ENCODE measurements at places on chromosomes 16 and 17.

GRCh38 chr16:75477680-75478473 is 13.4 kb upstream of the TMEM170A start:
- DNase-seq, result no peak

DNA sequence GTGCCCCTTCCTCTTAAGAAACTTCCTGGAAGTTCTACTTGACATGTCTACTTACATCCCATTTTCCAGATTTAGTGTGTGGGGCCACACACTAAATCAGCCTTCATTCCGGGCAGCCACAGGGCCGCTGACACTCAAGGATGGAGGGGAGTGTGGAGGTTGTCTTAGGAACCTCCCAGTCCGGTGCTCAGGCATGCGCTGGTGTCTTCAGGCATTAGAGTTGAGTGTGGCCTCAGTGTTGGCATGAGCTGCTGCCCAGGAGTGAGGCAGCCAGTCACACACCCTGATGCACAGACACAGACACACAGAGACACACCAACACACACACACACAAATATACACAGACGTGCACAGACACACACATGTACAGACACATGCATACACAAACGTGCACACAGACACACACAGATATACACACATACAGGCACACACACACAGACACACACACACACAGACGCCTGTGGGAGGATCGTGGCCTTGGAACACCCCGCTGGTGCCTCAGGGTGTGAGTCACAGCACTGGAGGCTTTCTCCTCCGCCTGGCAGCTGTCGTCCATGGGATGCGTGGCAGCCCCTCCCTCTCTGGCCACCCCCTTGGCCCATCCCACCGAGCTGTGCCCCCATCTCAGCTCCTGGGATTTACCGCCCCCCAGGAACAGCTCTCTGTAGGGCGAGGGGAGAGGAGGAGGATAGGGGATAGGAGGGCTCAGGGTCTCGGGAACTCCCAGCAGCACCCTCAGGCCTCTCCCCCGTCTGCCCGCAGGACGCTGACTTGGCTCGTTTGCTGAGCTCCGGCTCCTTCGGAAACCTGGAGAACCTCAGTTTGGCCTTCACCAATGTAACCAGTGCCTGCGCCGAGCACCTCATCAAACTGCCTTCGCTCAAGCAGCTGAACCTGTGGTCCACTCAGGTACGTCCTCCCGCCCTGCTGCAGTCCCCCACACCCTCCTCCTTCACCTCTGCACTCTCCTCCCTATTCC is 75.6 kb upstream of the PLCG2 start:
- no peak for DNase-seq

GRCh38 chr17:39485555-39485954 is 24.3 kb downstream of the CDK12 start:
- no peak for DNase-seq

- no peak for DNase-seq
These were observed 41.1 kb upstream of the FAAP100 start for GRCh38 chr17:81593105-81593871.

GRCh38 chr17:59671386-59671785 is 35.8 kb downstream of the PTRH2 start:
- DNase-seq, result no peak

DNA sequence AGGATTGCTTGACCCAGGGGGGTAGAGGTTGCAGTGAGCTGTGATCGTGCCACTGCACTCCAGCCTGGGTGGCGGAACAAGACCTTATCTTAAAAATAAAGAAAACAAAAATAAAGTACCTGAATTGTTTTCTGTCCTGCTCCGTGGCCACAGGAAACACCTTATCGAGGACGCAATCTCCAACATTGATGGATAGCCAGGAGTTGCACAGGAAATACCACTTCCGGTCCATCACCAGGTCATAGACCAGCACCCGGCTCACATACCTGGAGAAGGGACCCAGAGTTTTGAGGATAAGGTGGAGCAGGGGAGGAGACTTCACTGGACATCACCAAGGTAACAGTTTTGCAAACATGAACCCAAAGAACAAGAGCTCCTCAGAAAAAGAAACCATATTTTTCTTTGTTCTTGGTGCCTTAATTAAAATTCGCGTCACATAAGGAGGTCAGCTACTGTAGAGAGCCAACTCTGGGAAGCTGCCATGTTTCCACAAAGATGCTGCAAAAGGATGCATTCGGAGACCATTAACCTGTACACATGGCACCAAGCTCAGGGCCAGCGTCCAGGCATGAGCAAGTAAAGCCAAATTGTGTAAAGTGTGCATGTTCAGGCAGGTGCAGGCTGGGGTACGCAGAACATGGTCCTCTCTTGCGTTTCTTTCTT is 55.6 kb upstream of the GCSH start:
- no peak for DNase-seq

- no peak for DNase-seq
These were observed 19.9 kb downstream of the ARL4D start for GRCh38 chr17:43418441-43419374.

GRCh38 chr16:19644877-19645276 is 73.2 kb downstream of the KNOP1 start:
- no peak for DNase-seq

DNA sequence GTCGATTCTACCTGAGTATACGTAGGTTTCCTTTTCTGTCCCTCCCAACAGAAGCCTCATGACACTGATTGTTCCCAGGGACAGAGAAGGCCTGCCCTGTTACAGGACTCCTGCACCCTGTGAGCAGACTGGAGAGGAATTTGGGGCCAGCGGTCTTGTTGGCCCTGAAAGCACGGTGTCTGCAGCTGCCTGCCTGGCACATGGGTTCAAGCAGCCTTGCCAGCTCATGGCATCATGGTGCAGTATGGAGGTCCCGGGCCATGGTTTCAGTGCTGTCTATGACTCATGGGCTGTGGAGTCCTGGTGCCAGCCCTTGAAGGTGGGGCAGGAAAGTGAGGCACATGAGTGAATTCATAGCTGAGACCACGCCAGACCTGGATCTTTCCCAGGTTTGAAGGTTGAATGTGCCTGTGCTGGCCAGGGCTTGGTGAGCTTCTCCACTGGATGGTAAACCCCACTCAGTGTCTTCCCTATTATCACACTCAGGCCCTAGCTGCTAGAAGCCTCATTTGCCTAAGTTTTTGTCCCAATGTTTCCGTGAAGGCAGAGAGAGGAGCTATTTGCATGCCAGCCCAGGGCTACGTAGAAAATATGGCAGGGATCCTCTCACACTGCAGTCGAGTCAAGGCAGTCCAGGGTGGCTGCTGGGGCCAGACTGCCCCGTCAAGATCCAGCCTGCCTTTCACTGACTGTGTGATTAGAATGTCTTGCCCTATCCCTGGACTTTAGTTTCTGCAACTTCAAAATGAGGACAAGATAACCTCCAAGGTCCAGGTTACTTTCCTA is 277.2 kb upstream of the CCL2 start:
- no peak for DNase-seq

- DNase-seq, result no peak
These were observed 44.4 kb upstream of the CRISPLD2 start for GRCh38 chr16:84775262-84775810.

- no peak for DNase-seq
These were observed 404.9 kb upstream of the EEF2KMT start for GRCh38 chr16:5502467-5502869.

DNA sequence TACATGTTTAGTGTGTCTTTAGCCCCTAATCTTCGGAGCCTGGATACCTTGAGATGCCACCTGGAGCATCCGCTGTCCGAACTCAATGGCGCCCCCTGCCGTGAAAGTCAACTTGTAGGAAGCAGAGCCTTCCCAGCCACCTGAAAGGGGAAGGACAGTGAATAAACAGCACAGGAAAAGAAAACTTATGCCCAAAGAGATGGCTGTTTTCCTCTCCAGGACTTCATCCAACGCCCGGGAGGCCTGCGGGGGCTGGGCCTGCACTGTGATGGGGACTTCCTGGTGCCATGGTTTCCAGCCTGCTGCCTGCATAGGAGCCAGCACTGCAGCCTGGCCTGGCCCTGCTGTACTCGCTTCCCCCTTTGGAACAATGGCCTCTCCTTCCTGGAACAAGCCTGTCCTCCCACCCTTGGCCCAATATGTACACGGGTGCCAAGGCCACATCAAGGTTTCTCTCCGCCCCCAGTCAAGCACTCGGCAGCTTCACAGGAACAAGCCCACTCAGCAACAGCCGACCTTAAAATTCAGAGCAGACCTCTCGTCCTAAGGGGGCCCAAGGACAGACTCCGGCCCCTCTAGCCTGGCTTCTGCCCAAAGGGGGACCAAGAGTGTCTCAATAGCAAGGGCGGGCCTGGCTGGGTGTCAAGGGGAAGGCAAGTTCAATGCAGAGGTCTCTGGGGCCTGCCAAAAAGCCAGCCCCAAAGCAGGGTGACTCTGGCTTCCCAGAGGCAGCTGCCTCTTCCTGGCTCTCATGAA is 4.5 kb upstream of the UNC13D start:
- peak; percentile 63 for DNase-seq

DNA sequence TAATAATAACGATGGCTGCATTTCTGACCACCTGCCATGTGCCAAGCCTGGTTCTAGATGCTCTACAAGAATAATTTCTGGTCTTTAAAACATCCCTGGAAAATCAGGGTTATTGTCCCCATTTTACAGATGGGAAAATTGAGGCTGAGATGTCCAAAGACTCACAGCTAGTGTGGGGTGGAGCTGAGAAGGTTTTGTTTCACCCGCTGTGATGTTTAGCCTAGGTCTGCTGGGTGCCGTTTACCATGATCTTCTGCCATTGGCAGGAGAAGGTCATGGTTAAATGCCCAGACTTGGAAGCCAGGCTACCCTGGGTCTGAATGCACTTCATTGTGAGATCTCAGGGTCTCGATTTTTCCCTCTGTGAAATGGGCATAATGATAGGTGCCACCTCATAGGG is 159.1 kb upstream of the PLCG2 start:
- DNase-seq, result no peak

- DNase-seq, result no peak
These were observed 645.3 kb downstream of the MAF start for GRCh38 chr16:78955206-78955605.

DNA sequence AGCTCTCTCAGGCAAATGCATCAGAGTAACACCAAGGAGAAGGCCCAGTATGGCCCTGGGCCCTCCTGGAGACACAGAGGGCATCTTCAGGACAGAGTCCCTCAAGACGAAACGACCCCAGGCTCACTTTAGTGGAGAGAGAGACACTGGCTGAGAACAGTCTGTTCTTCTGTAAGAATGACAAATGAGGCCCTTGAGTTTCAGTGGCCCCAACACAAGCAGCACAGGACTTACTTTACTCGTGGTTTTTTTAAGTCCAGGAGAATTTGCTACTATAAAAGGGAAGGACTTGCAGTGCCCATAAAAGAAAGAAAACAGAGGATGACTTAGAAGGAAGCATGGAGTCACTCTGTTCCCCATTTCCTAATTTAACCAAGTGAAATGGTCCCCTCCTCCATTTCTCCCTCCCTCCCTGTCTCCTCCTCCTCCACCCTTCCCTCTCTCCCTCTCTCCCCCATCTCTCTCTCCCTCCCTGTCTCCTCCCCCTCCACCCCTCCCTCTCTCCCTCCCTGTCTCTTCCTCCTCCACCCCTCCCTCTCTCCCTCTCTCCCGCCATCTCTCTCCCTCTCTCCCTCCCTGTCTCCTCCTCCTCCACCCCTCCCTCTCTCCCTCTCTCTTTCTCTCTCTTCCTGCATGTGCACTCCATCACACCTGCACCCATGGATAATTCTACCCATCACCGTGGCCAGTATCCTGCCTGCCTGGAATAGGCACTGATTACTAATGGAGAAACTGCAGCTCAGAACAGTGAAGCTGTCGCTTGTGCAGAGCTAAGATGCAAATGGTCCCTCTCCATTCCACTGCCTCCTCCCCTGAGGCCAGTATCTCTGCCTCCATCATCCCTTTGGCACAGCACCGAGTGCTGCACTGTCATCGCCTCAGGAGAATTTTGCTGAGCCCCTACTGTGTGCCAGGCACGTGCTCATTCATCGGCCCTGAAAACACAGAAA is 47.3 kb upstream of the RBFOX3 start:
- DNase-seq, result no peak

DNA sequence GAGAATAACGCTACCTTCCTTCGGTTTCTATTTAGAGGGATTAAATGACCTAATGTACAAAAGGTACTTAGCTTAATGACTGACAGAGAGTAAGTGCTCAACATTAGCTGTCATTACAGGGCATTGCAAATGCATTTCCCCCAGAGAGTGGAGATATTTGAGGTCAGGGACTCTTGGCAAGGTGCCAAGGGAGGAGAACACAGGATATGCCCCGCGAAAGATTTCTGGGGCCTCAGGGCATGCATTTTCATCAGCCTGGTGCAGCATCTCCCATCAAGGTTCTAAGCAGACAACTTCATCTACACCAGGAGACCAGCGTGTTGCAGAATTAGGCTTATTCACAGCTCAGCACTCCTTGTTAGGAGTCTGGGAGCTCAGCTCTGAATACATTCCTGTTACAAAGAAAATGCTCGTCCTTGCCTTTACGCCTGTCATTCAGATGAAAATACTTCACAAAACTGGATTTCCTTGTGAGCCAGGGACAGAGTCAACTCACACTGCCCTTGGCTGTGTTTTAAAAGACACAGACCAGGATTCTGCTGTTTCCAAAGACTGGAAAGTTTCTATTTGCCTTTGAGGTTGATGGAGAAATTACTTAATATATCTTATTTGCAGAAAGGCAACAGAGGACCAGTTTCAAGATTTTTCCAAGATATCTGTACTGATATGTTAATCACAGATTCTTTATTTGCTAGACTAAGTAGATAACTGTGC is 108.2 kb downstream of the VAT1L start:
- DNase-seq, result no peak

DNA sequence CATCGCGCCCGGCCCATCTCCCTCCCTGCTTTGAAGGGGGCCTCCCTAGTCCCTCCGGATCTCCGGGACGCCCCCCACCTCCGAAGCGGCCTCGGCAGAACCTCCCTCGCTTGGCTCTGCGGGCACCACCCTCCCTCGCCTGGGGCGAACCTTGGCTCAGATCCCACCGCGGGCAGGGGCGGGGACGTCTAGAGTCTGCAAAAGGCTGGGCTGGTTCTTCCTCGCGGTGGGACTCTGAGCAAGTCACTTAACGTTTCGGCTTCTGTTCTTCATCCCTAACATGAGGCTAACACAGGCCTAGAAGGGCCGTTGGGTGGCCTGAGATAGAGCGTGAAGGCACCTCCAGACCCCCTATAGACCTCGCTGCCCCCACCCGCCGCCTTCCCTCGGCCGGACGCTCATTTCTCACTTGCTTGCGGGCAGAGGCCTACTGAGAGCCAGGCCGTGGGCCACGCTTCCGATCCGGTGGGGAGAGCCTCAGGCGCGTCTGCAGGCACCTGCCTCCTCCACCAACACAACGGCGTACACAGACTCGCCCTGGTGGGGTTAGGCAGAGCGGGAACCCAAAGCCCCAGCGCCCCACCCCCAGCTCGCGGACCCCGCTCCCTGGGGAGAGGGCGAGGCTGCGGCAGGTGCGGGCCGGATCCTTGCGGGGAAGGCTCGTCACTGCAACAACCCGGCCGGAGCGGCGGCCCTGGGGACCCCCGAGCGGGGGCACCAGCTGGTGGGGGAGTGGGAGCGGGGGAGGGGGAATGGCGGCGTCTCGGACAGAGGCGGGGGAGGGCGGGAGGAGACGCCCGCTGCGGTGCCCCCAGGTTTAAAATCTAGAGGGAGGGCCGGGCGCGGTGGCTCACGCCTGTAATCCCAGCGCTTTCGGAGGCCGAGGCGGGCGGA is 5.4 kb downstream of the MYO1C start:
- peak; percentile 81 for DNase-seq

GRCh38 chr16:21163576-21163975 is 5.1 kb downstream of the LDAF1 start:
- DNase-seq, result no peak

- no peak for DNase-seq
These were observed 241.5 kb downstream of the MAF start for GRCh38 chr16:79359082-79359481.

- DNase-seq, result no peak
These were observed 236.7 kb upstream of the ASIC2 start for GRCh38 chr17:33529816-33530215.

Measured in germinal center (tissue), 1 donor.